SK-MEL-5 (cell line): ENCODE measurements at places on chromosomes 16 and 17. TPM values are rescaled to one million over a fixed set of nuclear protein-coding genes. Genes with fewer than 3 reads are reported as not detected.
A peak's percentile ranks its signal among the peaks of the same experiment; 100 is the strongest.

OTOP3 gene
- total RNA-seq, result not detected in 2 replicates

DNA sequence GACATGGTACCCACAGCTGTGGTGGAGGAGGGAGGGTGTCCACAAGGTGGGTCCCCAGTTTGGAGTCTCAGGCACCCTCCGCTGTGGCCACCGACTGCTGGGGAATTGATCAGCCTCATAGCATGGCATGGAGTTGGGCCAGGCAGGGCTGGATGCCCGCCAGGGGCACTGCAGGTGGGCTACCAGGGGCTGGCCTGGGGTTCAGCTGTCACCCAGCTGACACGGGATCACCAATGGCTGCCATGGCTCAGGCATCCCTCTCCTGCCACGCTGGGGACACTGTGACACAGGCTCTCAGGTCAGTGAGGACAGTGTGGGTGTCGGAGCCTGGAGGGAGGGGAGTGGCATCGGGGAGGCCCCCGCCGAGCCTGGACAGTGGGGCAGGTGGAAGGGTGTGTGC lies 19.8 kb upstream of the SSTR5 start:
- DNase-seq, result no peak

DNA sequence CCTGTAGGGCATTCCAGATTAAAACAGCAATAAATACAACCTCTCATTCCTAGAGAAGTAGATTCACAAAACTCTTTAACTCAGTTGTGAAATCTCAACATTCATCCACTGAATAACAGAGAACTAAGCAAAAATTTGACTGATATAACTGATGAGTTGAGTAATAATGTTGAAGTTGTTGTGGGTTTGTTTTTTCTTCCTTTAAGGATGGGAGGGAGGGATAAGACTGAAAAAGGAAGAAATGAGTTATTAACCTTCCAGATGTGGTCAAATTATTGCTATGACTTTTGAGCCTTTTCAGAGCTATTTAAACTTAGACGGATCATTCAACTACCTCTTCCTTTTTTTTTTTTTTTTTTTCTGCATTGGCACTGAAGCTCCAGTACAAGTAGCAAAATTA lies 38.6 kb downstream of the SKAP1 start:
- DNase-seq, result no peak

OR3A1 gene
- not detected in 2 replicates for total RNA-seq

- DNase-seq, result peak; percentile 17
Measured at GRCh38 chr16:6957681-6958080, 375.0 kb upstream of the RBFOX1 start.

TNFRSF13B gene
- total RNA-seq, result not detected in 2 replicates

TAF15 gene
- total RNA-seq, result 17.4 and 18.7 TPM in 2 replicates

DNA sequence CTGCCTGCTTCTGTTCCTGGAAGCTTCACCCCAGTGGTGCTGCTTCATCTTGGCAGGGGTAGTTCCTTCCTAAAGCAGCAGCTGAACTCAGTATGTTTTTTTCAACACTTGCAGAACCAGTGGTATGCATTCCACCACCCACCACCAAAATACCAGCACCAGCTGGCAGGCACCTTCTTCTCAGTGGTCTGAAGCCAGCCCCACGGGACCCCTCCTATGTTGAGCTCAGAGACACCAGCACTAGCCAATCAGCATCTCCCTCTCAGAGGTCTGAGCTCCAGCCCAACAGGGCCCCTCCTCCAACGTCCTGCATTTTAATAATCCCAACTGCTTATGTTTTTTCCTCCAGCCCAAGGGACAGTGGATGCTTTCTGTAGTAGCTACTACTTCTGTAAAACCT lies 299.6 kb upstream of the CCL2 start:
- no peak for DNase-seq

DNA sequence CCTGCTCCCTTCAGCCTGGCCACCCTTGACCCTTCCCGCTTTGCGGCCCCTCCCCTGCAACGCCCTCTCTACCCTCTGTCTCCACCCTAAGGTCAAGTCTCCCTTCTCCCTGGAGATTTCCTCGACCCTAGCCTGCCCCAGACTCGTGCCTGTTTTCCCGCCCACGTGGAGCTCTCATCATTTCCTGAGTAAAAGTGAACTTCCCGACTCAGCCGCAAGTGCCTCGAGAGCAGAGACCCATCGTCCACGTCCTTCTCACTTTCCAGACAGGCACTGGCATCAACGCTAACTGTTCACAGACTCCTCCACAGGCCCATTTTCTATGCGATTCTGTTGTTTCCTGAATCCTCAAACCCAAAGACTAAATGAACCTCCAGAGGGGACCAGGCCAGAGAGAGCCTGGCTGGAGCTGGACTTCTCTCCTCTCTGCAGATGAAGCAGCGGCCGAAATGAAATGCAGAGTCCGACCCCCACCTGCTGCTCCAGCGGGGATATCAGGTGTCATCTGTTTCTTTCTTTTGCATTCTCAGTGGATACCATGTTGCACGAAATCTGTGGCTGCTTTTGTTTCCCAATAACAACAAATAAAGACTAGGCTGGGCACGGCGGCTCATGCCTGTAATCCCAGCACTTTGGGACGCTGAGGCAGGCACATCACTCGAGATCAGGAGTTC lies 52.5 kb downstream of the RTN4RL1 start:
- DNase-seq, result no peak

DNA sequence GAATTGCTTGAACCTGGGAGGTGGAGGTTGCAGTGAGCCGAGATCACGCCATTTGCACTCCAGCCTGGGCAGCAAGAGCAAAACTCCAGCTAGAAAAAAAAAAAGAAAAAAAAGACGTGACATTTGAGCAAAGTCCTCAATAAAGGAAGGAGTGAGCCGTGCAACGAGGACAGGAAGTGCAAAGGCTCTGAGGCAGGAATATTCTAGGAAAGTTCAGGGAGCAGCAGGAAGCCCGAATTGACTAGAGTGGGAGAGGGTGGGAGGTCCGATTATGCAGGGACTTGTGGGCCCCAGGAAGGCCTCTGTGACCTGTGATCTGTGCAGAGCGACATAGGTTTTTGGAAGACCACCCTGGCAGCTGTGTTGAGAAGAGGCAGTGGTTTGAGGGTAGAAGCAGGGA lies 8.6 kb upstream of the LASP1NB start:
- no peak for DNase-seq
